Stomach (tissue), 19 donors: ENCODE measurements at places on chromosomes 7 and 10. TPM values are rescaled to one million over a fixed set of nuclear protein-coding genes. Genes with fewer than 3 reads are reported as not detected.

The HIF1AN gene
- polyA plus RNA-seq, result 3.6 TPM

The KCNIP2 gene
- 1.3 TPM for polyA plus RNA-seq

The GATA3 gene
- 0.18 TPM for polyA plus RNA-seq

The GPR26 gene
- not detected for polyA plus RNA-seq

DNA sequence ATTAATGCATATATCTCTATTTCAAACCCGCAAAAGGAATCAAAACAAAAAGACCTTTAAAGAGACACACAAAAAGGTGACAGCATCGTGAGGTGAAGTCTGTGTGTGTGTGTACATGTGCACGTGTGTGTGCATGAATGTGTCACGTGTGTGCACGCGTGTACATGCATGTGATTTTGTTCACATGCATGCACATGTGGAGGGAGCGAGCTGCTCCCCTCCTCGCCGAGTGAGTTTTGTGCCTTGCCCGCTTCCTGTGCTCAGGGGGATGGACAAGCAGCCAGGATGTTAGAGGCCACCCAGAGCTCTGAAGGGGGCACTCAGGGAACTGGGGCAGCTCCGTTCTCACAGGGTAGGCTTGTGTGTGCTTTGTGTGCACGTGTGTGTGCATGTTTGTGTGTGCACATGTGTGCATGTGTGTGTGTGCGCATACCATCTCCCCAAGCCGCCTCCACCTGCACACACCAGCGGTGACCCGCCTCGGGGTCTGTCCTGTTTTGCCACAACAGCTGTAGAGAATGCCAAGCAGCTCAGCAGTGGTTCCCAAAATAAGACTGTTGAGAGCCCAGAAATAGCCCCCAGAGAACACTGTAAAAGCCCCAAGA, 191.2 kb downstream of the PTPRN2 start:
- no peak for DNase-seq

DNA sequence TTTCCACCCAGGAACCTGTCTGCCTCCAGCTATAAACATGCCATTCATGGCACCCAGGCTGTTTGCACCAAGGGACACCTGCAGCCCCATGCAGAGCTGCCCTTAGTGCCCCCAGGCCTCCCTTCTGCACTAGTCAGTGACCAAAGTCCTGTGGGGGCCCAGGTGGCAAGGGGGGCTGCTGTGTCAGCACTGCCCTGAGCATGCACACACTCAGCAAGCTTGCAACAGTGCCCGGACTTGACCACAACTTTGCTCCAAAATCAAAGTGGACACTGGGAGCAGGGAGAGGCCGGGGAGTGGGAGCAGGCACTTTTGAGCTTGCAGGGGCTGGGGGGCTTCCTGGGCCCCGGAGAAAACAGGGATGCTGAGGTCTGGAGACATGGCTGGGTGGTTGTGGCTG, 192.9 kb upstream of the MBL2 start:
- no peak for DNase-seq

GRCh38 chr10:1094112-1095057, 38.2 kb downstream of the WDR37 start:
- no peak for DNase-seq

- peak; percentile 50 for DNase-seq
These were observed 615 bp downstream of the ARHGAP12 start for GRCh38 chr10:31927884-31928548.

GRCh38 chr7:43318188-43318770, 205.8 kb downstream of the HECW1 start:
- no peak for DNase-seq

DNA sequence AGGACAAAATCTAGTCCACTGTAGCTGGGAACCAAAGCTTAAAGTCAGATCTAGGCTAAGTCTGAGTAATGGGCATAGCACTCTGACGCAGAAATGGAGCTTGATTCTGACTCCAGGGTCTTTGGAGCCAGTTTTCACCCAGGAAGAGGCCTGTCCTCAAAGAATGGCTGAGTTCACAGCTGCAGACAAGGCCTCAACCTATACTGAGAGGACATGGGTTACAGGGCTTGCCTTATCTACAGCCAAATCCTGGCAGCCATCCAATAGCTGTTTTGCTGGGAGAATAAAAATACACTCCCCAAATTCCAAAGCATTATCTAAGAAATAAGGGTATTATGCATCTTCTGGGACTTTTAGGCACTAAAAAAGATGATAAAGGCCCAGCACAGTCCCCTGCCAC, 154.8 kb downstream of the RAPGEF5 start:
- DNase-seq, result no peak

GRCh38 chr7:24478137-24478655, 95.1 kb upstream of the PALS2 start:
- no peak for DNase-seq

GRCh38 chr10:114577133-114577532, 80.9 kb downstream of the ABLIM1 start:
- DNase-seq, result no peak

DNA sequence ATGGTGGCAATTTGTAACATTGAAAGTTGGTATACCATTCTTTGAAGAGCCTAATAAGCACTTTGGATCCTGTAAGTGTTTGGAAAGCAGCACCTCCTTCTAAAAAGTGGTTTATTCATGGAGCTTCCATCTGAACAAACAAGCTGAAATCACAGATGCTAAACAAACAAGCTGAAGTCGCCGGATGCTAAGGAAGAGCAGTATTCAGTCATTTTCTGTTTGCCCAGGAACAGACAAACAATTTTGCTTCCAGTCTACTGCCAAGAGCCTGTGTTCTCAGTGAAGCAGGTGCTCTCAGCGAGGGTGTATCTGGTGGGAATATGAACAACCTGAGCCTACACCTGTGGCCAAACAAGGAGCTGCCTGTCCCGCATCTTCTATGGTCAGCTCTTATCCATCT, 6.3 kb downstream of the COL28A1 start:
- no peak for DNase-seq

DNA sequence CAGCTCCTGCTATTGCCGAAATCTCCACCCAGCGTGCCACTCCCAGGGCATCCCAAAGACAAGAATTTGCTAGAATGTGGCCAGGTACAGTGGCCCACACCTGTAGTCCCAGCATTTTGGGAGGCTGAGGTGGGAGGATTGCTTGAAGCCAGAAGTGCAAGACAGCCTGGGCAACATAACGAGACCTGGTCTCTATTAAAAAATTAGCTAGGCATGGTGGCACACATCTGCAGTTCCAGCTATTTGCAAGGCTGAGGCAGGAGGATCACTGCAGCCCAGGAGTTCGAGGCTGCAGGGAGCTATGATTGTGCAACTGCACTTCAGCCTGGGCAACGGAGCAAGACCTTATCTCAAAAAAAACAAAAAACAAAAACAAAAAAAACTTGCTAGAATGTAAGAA, 73.3 kb upstream of the LYZL2 start:
- no peak for DNase-seq
